ENCODE measurements at places on chromosomes 6 and 20.

DNA sequence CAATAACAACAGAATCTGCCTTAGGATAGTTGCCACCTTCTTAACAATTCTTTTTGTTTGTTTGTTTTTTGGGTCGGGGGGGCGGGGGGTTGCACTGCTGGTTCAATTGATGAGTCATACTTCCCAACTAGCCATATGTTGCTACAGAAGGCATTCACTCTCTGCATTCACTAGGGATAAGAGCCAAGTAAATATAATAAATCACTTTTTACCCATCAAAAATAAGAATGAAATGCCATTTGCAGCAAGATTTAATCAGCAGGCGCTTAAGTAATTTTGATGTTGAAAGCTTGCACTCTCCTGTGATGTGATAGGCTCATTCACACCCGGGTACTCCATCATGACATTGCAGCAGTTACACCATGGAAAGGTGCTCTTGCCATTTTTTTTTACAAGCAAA lies 209.8 kb downstream of the HIVEP2 start:
- DNase-seq, result no peak

GRCh38 chr6:144478483-144478882 lies 193.3 kb downstream of the UTRN start:
- DNase-seq, result no peak

DNA sequence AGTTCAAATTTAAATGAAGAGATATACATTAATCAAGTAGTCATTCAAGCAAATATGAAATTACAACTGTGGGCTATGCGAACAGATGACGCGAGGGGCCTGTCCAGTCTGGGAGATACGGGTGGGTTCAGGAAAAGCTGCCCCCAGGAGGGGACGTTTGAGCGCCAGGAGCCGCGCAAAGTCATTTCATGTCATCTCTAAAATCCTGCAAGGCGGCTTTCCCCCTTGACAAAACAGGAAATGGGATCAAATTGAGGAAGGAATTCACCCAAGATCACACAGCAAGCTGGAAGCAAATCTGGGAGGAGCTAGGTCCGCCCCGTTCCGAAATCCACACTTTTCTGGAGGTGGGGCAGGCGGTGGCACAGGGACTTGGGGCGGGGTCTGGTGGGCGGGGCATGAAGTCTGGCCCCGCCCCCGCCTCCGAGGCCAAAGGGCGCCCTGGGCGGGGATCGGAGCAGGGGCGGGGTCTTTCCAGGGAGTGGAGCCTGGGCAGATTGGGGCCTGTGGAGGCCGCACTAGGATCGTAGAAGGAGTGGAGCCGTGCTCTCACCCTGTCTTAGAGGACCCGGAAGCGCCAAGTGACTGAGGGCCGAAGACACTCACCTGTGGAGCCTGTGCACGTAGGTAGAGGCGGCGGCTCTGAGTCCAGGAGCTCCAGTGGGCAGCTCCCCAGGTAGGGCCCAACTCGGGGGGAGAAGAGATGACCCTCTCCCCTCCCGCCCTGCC lies at the start of gene LPIN3:
Gene LPIN3, plus strand, starts transcription at position 495 of the 729 bp plus-strand sequence. CDS start 4,983 bp downstream, outside the sequence.
- peak; percentile 89 for DNase-seq

GRCh38 chr20:49976542-49976941 lies 6.2 kb upstream of the SNAI1 start:
- peak; percentile 84 for DNase-seq

DNA sequence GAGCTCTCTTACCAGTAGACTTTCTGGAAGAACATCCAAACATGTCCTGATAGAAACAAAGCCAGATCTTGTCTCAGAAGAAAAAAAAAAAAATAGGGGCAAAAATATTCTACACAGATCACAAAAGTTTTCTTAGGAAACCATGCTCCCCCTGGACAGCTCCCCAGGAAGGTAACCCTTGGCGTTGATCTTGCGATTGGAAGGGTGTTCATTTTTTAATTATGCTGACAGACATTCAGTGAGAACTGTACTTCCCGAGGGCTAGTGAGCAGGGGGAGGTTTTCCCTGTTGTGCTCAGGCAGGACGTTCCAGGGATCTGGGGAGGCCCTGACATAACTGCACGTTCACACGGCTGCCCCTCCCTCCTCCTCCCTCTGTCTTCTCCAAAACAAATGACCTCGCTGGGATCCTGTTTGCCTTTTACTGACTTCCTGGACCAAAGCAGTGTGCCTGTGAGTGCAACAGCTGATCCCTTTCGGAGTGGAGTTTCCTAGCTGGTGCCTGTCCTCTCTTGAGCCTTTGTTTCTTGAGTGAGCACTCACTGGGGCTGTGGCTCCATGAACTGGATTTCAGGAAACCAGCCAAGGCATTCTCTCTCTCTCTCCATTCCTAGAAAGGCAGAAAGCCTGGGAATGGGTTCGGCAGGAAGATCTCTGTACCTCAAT lies 46.7 kb downstream of the MARCKS start:
- DNase-seq, result no peak

Measured in bronchial epithelial cell (primary cell).